NCI-H2171 (cell line): ENCODE measurements at places on chromosomes 3 and 15.

- DNase-seq = no peak
Measured at GRCh38 chr3:69896095-69896494, 103.4 kb upstream of the SAMMSON start.

DNA sequence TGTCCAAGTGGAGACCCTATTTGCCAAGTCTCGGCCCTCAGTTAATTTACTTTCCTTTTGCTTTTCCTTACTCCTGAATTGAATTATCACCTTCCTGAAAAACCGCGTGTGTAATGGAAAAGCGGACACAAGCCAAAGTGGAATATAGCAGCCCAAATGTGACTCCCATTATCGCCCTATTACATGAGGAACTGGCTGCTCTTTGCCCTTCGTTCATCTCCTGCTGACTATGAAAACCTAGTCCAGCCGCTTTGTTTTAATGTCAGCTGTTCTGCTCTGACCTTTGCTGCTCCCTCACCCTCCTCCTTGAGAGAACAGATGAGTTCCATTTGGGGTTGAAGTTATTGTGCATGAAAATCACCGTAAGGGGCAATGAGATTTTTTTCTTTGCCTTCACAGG, 632.7 kb upstream of the SUCLG2 start:
- DNase-seq = no peak

GRCh38 chr3:184645336-184645735, 66.5 kb downstream of the MAGEF1 start:
- no peak for DNase-seq

- DNase-seq = no peak
Measured at GRCh38 chr3:72086042-72086742, 301.2 kb upstream of the PROK2 start.

DNA sequence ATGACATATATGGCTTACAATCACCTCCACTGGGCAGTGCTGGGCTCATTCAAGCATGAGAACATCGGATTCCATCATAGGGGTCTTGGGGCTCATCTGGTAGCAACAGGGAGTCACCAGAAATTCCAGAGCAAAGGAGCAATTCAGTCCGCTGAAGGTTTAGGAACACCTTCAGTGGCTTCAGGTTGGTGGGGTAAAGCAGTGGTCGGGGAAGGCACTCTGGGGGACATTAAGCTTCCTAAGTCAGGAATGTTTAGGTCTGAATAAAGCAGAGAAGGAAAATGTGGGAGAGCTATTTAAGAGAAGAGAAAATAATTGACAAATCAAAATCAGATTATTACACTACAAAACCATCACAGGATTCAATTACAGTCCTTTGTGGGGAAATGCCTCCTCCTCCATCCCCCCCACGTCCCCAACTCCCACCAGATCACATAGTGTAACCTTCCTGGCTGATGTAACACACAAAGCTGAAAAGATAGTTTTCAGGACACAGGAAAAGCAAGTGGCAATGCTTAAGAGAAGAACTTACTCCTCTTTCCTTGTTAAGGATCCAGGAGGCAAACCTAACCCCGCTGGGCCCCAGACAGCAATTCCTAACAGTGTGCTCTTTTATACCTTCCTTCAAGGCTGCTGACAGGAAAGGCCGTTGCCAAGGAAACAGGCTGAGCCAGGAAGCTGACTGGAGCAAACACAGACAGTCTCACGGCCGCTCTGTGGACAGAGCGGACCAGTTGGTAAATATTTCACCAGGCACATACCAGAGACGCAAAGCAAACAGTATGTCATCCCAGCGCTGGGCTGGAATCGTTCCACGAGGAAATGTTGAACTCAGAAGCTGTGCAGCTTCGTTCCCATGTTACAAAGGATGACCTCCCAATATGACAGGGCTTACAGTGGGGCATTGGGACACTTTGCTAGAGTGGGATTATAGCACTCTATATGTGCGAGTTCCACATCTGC, 57.5 kb upstream of the LMCD1 start:
- DNase-seq = no peak

GRCh38 chr3:190097617-190098016, 23.1 kb downstream of the P3H2 start:
- DNase-seq = no peak

DNA sequence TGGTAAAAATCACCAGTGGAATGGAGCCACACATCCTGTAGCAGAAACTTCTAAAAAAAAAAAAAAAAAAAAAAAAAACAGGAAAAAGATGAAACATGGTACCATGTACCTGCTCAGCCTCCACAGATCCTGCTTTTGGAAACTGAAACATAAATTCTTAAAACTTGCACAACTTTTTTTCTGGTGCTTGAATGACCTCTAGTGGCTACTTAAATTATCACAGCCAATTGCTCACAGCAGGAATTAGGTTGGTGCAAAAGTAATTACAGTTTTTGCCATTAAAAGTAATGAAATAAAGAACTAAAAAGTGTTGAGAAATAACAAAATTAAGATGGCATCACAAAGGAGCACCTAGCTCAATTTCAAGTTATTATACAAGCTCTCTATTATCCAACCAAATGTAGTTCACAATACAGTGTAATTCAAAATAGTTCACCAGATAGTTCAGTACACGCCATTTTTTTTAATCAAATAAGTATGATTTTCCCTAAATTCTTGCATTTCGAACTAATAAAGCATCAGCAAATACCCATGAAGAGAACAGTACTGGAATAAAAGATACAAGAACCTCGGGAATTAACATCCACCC, 80.6 kb downstream of the ULK4 start:
- no peak for DNase-seq

GRCh38 chr3:100096866-100097265, 17.4 kb downstream of the FILIP1L start:
- no peak for DNase-seq

DNA sequence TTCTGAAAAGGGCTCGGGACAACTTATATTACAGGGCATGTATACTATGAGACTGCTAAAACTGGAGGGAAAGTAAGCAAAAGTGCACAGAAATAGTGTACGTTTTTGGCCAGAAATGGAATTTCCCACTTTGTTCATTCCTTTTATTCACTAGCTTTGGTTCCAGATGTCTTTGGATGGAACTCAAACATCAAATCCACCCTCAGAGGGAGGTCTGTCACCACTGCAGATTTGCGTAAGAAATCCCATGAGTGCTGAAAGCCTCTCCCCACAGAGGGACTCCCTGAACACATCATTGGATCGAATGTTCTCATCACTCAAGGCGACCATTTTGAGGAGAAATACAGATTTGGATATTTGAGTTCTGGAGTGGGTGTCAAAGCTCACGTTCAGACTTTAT, 71.6 kb downstream of the FEM1B start:
- no peak for DNase-seq

GRCh38 chr3:119743921-119744320, 38.0 kb upstream of the NR1I2 start:
- DNase-seq = no peak

GRCh38 chr3:194130188-194130587, 5.8 kb upstream of the HES1 start:
- no peak for DNase-seq

DNA sequence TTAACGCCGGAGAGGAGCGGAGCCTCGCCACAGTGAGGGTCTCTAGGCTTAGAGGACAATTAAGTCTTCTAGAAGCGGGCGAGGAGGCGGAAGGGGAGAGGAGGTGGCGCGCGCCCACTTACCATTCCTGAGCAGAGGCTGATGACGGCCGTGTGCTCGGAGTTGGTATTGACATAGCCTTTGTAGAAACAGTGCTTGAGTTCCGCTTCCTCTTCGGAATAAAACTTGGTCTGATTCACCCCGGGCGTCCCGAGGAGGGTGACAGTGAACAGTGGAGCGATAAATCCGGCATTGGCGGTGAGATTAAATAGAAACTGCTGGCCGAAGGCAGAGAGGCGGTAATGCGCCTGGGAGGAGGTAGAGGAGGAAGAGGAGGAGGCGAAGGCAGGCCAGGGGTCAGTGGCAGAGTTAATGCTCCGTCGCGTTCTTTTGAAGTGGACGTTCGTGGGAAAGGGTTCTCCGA, 1.3 kb downstream of the ADAMTS9 start:
- no peak for DNase-seq

DNA sequence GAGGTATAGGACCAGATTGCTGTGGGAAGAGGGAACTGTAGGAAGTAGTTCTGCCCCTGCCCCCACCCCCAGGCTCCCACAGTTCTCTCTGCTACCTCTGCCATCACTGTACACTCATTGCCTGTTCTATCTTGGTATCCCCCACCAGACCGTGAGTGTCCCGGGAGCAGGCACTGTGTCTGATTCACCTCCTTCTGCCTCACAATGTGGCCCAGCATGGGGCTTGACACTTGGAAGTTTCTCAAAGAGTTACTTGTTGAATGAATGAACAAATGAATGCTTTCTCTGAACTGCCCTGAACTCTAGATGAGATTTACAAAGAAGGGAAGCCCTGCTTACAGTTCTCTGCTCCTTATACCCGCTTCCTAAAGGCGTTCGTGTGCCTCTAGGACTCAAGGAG, 27.1 kb upstream of the PIK3CB start:
- DNase-seq = no peak

DNA sequence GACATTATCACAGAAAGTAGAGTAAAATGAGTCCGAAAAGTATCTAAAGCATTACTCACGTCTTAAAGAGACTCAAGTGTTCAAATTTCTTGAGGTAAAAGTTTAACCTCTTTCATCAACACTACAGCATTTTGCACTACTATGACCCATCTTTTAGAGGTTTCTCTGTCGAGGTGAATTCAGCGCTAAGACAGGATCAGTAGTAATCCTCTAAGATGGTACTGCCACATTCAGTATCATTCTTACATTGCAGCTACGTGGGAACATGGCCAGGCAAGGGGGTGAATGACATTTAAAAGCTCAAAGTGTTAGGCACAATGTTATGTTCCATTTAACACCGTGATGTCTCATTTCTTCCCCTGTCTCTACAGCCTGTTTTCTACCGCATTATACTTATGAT, 210.8 kb downstream of the FMN1 start:
- DNase-seq = no peak

DNA sequence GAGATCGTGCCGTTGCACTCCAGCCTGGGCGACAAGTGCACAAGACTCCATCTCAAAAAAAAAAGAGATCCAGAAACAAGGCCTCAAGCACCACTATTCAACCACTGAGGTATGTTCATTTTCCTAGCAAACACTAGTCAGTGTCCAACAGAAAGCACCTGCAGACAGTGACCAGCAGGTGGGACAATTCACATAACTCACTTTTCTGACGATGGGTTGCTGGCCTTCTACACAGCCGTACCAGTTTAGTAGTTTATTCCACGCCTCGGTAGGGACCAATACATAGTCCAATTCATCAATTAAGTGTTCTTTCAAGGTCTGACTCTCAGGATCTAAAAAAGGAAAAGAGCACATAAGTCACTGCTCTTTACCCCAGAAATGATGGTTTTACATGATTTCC, 12.4 kb downstream of the USP4 start:
- DNase-seq = no peak

DNA sequence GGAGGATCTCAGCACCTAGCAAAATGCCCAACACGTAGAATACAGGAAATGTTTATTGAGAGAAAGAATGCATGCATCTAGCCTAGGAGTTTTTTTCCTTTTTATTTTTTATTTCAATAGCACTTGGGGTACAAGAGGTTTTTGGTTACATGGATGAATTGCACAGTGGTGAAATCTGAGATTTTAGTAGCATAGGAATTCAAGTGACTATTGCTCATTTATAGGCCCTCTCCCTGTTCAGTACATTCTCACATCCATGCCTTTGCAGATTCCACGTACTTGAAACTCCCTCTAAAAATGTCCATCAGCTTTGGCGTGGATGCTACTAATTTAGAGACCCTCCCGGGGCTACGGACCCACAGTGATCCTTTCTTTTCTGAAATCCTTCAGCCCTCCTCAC, 61.7 kb upstream of the PIAS1 start:
- DNase-seq = no peak

DNA sequence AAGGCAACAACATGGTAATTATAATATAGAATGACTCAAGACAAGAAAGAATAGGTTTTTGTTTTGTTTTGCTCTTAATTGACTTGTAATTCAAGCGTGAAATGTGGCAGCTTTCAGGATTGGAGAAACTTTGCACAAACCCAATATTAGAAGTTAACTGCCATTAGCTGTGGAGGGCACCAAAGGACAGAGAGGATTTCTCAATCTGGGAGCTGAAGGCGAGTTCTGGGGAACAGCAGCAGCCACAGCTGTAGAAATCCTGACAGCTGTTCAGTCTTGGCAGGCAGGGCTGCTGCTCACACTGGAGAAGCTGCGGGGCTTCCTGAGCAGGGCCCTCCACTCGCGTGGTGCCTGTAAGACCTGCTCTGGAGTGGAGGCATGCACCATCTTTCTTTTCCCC, 182.2 kb upstream of the IL12A start:
- no peak for DNase-seq

DNA sequence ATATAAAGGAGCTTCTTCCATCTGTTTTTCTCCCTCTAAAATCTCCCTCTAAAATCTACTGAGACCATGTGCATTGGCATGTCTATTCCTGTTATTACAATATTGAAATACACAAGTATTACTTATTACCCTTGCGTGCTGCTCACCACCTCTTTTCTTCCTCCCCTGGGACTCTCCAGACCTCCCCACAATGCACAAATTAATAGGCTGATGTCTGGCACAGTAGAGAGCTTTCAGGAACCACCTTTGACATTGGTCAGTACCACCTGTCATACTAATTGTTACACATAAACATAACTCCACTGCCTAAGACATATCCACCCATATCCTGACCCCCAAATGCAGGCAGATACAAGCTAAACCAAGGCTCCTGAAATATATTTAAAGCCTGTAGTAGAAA, 722.6 kb downstream of the FHIT start:
- no peak for DNase-seq
